ENCODE measurements at places on chromosomes 6 and 20.
A peak's percentile ranks its signal among the peaks of the same experiment; 100 is the strongest.

DNA sequence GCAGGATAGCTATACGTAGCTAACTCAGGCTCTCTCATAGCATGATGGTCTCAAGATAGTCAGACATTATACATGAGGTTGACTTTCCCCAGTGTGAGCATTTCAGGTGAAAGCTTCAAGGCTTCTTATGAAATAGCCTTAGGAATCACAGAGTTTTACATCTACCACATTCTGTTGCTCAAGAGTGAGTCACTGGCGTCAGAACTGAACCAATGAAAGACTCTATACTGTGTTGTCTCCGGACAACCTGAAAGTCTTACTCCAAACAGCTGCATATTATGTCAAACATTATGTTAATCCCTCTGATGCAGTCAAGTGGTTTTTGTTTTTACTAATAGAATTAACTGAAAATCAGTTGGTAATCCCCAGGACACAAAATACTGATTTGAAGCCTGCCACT is 79.8 kb upstream of the TRDN start:
- no peak for DNase-seq

- peak; percentile 57 for DNase-seq
Observed at GRCh38 chr20:1291191-1291741, 25.2 kb downstream of the SNPH start.

DNA sequence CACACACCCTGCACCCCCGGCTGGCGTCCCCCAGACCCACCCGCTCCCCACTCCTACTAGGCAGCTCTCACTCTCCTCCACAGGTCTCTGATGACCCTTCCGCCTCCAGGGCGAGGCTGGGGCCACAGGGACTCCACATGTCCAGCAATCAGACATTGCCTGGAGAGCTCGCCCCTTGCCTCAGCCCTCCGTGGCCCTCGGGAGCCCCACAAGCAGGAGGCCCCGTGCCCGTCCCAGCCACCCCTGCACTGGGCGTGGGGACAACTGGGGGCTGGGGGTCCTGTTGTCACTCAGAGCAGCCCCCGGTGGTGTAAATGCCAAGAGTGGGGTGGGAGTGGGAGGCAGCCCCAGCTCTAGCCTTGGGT is 1.5 kb downstream of the COL20A1 start:
- no peak for DNase-seq

- peak; percentile 97 for DNase-seq
Observed at GRCh38 chr6:26054781-26055718, 32.2 kb upstream of the HFE start.

DNA sequence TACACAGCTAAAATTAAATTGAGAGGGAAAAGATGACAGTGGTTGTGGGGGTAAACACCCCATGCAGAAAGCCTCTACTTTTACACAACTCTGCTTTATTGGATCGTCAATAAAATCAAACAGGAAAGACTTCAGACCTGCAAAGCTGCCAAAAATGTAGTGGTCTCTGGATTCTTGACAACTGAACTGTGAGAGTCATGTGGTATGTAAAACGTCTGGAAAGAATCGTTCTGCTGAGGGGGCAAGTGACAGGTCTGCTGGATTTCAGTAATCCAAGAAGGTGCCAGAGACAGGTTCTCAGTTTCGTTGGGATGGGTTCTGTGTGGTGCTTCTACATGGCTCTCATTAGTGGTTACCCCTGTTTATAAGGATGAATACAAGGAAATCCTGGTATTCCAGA is 63.3 kb downstream of the TSPYL4 start:
- DNase-seq, result peak; percentile 65

DNA sequence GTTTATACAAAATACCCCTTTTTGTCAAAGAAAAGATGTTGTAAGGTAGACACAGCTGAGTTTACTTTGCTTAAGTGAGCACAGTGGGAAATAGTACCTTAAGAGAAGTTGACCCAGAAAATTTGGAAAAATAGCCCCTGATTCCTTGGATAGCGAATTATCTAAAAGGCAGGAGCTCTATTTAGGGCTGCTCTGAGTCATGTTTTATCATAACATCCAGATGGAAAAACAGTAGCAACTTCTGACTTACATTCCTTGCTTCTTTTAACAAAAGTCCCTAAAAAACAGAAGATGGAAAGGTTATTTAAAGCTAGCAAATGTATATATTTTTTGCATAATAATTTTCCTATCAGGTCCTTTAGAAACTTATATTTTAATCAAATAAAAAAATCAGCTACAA is 59.0 kb downstream of the THEMIS start:
- no peak for DNase-seq

- no peak for DNase-seq
Observed at GRCh38 chr6:124867121-124867520, 95.1 kb upstream of the RNF217 start.

- DNase-seq, result no peak
Observed at GRCh38 chr20:21453690-21454089, 56.4 kb upstream of the NKX2-4 start.

- peak; percentile 48 for DNase-seq
Observed at GRCh38 chr6:4805553-4806336, 29.5 kb downstream of the CDYL start.

DNA sequence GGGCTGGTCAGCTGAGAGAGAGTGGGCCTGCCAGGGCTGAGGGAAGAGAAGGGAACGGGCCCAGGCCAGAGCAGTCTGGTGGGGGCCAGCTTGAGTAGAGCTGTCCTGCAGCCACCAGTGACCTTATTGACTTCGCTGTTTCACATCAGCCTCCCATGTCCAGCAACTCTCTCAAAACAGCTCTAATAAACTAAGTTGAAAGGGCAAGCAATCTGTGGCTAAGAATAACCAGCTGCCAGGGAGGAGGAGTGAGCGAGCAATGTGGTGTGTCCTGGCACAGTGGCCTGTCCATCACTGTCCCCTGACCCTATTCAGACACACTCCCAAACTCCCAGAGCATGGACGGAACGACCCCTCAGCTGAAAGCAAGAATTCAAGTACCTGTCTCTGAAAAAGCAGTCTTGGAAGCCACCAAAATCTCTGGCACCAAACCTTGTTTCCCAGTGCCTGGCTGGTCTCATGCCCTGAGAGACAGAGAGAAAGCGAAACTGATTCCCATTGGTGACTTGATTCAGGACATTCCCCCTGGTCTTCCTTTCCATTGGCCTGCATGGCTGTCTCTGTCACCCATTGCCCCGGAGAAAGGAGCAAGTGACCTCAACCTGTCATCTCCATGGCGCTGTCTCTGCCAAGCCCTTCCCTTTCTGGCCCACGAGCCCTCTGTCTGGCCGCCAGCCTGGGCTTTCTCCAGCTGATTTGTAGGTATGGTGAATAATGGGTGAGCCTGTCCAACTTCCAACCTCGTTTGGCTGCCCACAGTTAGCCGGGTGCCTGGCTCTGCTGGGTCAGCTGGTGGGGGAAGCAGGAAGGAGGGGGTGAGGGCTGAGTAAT is at the start of gene DDO:
DDO (minus strand) TSS at position 490 of the 831 bp plus-strand sequence. CDS start 2,113 bp downstream, outside the sequence.
- DNase-seq, result peak; percentile 52

DNA sequence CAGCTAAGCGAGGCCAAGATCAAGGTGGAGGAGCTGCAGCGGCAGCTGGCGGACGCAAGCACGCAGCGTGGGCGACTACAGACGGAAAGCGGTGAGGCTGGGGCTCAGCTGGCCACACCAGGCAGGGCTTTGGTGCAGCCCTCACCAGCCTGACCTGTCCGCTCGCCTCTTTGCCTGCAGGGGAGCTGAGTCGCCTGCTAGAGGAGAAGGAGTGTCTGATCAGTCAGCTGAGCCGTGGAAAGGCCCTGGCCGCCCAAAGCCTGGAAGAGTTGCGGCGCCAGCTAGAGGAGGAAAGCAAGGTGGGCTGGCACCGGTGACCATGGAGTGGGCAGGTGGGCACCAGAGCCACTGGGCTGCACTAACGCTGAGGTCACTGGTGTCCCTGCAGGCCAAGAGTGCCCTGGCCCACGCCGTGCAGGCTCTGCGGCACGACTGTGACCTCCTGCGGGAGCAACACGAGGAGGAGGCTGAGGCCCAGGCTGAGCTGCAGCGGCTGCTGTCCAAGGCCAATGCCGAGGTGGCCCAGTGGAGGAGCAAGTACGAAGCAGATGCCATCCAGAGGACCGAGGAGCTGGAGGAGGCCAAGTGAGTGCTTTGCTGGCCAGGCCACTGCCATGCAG is 42.8 kb downstream of the MYH7B start:
- DNase-seq, result no peak

Data from fibroblast of villous mesenchyme (primary cell).